ENCODE measurements at places on chromosomes 5 and 9. TPM values are rescaled to one million over a fixed set of nuclear protein-coding genes. Genes with fewer than 3 reads are reported as not detected.

GRCh38 chr9:126605792-126606482 is 7.8 kb upstream of the LMX1B start:
- H3K4me1 ChIP-seq: no peaks in the 10 kb centered on the region
- H3K36me3 ChIP-seq: no peaks in the 10 kb centered on the region
- H3K27me3 ChIP-seq: peaks cover 67% of the 10 kb centered on the region
- H3K4me3 ChIP-seq: no peak overlapping the region
- no peak overlapping the region for H3K27ac ChIP-seq

- H3K27me3 ChIP-seq: peaks cover 26% of the 10 kb centered on the region
- H3K27ac ChIP-seq: no peak overlapping the region
- no peaks in the 10 kb centered on the region for H3K36me3 ChIP-seq
- no peaks in the 10 kb centered on the region for H3K4me1 ChIP-seq
- no peak for DNase-seq
These were observed 72.5 kb downstream of the ACER2 start for GRCh38 chr9:19481121-19481870.

DNA sequence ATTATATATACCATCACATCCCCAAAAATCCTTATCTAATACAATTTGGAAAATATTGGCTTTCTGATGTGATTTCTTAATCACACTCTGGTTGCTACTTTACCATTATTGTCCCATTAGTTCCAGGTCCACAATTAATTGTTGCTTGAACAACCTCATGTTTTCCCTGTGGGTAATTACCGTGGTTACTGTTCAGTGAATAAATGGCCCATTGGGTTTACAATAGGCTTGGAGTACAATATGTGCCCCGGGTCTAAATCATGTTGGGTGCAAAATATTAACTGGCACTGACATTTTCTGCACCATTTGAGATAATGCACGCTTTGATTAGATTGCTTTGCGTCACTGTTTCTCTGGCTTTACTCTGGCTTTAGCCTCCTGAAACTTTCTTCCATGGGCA is 163.7 kb downstream of the GABBR2 start:
- H3K4me3 ChIP-seq: no peak overlapping the region
- H3K27me3 ChIP-seq: no peaks in the 10 kb centered on the region
- no peak for DNase-seq
- no peak overlapping the region for H3K27ac ChIP-seq
- H3K36me3 ChIP-seq: peaks cover 3% of the 10 kb centered on the region

GRCh38 chr9:88164850-88165249 is 26.6 kb upstream of the SPATA31C2 start:
- H3K27ac ChIP-seq: no peak overlapping the region
- H3K27me3 ChIP-seq: peaks cover 9% of the 10 kb centered on the region
- H3K36me3 ChIP-seq: no peaks in the 10 kb centered on the region
- H3K4me1 ChIP-seq: no peaks in the 10 kb centered on the region
- DNase-seq: no peak
- H3K4me3 ChIP-seq: no peak overlapping the region

GRCh38 chr5:56024810-56025150 is 30.0 kb upstream of the IL6ST start:
- no peak overlapping the region for H3K27ac ChIP-seq
- H3K4me1 ChIP-seq: peaks cover 5% of the 10 kb centered on the region
- DNase-seq: no peak
- H3K27me3 ChIP-seq: no peaks in the 10 kb centered on the region

GRCh38 chr9:86671018-86671417 is 276.3 kb downstream of the GAS1 start:
- DNase-seq: no peak
- H3K27ac ChIP-seq: no peak overlapping the region
- no peak overlapping the region for H3K4me3 ChIP-seq

- H3K27me3 ChIP-seq: no peaks in the 10 kb centered on the region
- no peak overlapping the region for H3K4me3 ChIP-seq
- no peak overlapping the region for H3K27ac ChIP-seq
- DNase-seq: no peak
- H3K4me1 ChIP-seq: peaks cover 12% of the 10 kb centered on the region
These were observed 171.3 kb downstream of the NR3C1 start for GRCh38 chr5:143231973-143232812.

- H3K36me3 ChIP-seq: no peaks in the 10 kb centered on the region
- no peak overlapping the region for H3K27ac ChIP-seq
- H3K27me3 ChIP-seq: peaks cover 18% of the 10 kb centered on the region
These were observed 28.4 kb downstream of the NR2F1 start for GRCh38 chr5:93611273-93611975.

- H3K27ac ChIP-seq: no peak overlapping the region
- H3K4me1 ChIP-seq: no peaks in the 10 kb centered on the region
- H3K4me3 ChIP-seq: no peak overlapping the region
These were observed 84.0 kb downstream of the MAST4 start for GRCh38 chr5:66680221-66680620.

DNA sequence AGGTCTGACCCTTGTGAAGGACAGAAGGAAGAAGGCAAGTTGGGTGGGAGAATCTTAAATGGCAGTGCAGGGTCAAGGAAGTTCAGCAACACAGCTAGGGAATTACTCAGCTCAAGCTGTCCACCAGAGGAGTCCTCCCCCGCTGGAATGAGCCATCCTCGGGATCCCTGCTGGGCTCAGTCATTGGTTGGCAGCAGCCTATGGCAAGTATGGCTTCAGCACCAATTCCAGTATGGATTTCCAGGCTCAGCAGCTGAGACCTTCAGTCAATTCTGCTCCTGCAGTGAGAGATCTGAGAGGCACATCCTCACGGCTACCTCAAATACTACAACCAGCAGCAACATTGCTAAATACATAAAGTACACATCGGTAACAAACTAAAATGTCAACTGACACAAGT is 280.6 kb upstream of the PIK3R1 start:
- no peak overlapping the region for H3K27ac ChIP-seq
- H3K36me3 ChIP-seq: no peaks in the 10 kb centered on the region
- no peaks in the 10 kb centered on the region for H3K4me1 ChIP-seq
- no peaks in the 10 kb centered on the region for H3K27me3 ChIP-seq
- no peak overlapping the region for H3K4me3 ChIP-seq

DNA sequence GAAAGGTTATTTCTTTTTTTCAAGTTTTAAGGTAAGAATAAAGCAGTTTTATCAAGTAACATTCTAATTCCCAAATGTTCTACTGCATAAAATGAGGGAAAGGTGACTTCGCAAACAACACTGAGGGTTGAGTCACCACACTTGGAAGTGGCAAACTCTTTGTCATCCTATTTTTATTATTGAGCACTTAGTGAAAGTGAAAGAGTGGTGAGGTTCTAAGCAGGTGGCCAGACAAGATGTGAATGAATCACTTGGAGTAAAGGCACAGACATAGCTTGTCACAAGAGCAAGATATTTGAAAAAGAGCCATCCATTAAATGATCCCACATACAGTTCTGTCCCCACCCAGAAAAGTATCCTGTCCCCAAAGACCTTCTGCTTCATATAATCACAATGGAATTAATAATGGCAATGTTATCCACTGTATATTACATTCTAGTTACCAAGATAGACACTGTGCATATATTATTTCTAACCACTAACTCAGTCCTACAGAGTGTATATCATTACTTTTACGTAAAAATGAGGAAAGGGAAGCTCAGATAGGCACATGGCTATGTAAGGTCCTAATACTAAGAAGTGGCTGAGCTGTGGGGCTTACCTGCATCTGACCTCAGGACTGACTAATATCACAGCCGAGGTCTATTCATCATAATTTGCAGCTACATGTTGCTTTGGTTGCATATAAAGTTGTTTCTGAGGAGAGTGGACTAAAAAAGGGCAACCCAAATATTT is 730.4 kb upstream of the MEF2C start:
- H3K36me3 ChIP-seq: no peaks in the 10 kb centered on the region
- no peaks in the 10 kb centered on the region for H3K4me1 ChIP-seq
- no peak overlapping the region for H3K4me3 ChIP-seq
- no peak for DNase-seq
- no peak overlapping the region for H3K27ac ChIP-seq
- no peaks in the 10 kb centered on the region for H3K27me3 ChIP-seq

DNA sequence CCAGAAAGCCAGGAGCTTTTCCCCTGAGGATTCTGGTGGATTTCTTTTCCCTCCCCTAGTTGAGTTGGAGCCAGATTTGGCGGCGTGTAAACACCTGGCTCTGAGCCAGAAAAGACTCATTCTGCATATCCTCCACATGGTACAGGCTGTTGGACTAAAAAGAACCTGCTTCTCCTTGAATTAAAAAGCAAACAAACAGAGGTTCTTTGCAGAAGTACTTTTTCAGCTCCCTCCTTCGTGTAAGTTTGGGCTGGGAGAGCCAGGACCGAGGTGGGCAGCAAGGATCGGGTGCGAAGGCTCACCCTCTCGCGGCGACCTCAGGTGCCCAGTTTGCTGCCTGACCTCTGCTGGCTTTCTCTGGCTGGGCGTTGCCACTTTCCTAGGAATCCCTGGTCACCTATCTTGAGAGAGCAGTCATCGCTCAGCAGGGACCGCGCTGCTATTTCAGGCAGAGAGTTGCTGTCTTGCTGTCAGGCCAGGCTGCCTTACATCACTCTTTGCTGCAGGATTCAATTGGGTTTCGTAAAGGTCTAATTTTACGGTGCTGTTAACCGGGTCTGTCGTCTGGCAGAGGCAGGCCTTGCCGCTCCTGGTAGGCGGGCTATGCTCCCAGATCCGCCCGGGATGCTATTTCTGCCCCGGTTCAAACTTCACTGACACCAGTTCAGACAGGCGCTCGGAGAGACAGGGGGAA is 3.2 kb downstream of the PAPPA start:
- DNase-seq: peak; percentile 78
- peaks cover 28% of the 10 kb centered on the region for H3K36me3 ChIP-seq
- peaks cover 12% of the 10 kb centered on the region for H3K4me1 ChIP-seq
- peak overlapping the region; percentile 76 for H3K27ac ChIP-seq
- H3K4me3 ChIP-seq: peak overlapping the region; percentile 46
- H3K27me3 ChIP-seq: no peaks in the 10 kb centered on the region

- DNase-seq: no peak
- peaks cover 12% of the 10 kb centered on the region for H3K27me3 ChIP-seq
- H3K4me3 ChIP-seq: no peak overlapping the region
- H3K4me1 ChIP-seq: no peaks in the 10 kb centered on the region
These were observed 16.9 kb upstream of the RNF183 start for GRCh38 chr9:113320051-113320450.

GRCh38 chr5:99644822-99645221 is 716.0 kb upstream of the CHD1 start:
- no peak for DNase-seq
- H3K4me1 ChIP-seq: no peaks in the 10 kb centered on the region
- H3K4me3 ChIP-seq: no peak overlapping the region
- no peaks in the 10 kb centered on the region for H3K36me3 ChIP-seq
- no peak overlapping the region for H3K27ac ChIP-seq
- no peaks in the 10 kb centered on the region for H3K27me3 ChIP-seq

- no peak for DNase-seq
- H3K4me3 ChIP-seq: no peak overlapping the region
- H3K36me3 ChIP-seq: peaks cover 9% of the 10 kb centered on the region
These were observed 59.9 kb downstream of the HABP4 start for GRCh38 chr9:96509848-96510247.

FOXD4L4 gene
- total RNA-seq: under 0.01 TPM

SLC6A7 gene
- total RNA-seq: not detected

C5orf52 gene
- total RNA-seq: not detected

SPINK4 gene
- total RNA-seq: not detected

FKBP15 gene
- 25.5 TPM for total RNA-seq

SH3PXD2B gene
- 8.2 TPM for total RNA-seq

All from IMR-90 (cell line).